NCI-H460 (cell line): ENCODE measurements at places on chromosomes 1 and 21. TPM values are rescaled to one million over a fixed set of nuclear protein-coding genes. Genes with fewer than 3 reads are reported as not detected.

The OXCT2 gene
- 0.46 and 0.74 TPM in 2 replicates for total RNA-seq

The RGS18 gene
- not detected in 2 replicates for total RNA-seq

The SPRR2E gene
- total RNA-seq, result not detected in 2 replicates

The NTNG1 gene
- 0.27 TPM in 1 of 2 replicates, not detected in the other for total RNA-seq

The IKBKE gene
- total RNA-seq, result 1.6 and 2.5 TPM in 2 replicates

The MROH9 gene
- not detected in 2 replicates for total RNA-seq

The HES5 gene
- not detected in 2 replicates for total RNA-seq

The DENND2C gene
- 1.9 and 3.1 TPM in 2 replicates for total RNA-seq

The MRPS6 gene
- 16.5 and 20.3 TPM in 2 replicates for total RNA-seq

The RIMKLA gene
- total RNA-seq, result 2.7 TPM in 2 replicates

The RUNX3 gene
- total RNA-seq, result not detected in 2 replicates

The PDZK1 gene
- total RNA-seq, result 0.62 TPM in 1 of 2 replicates, not detected in the other

The RNF187 gene
- 120 and 146 TPM in 2 replicates for total RNA-seq

The OLFML3 gene
- total RNA-seq, result 0.40 and 0.45 TPM in 2 replicates

The MYCL gene
- 0.77 and 0.89 TPM in 2 replicates for total RNA-seq

The TNFRSF4 gene
- total RNA-seq, result not detected in 2 replicates

The UMODL1 gene
- not detected in 2 replicates for total RNA-seq

The IFI44 gene
- 16.9 and 17.8 TPM in 2 replicates for total RNA-seq

The CRYZ gene
- total RNA-seq, result 10.0 and 13.3 TPM in 2 replicates

The APOBEC4 gene
- not detected in 2 replicates for total RNA-seq

The KCNA2 gene
- total RNA-seq, result not detected in 2 replicates

The SLAMF7 gene
- not detected in 2 replicates for total RNA-seq

The MARK1 gene
- total RNA-seq, result 3.8 and 4.3 TPM in 2 replicates

The DNAI4 gene
- total RNA-seq, result 2.3 and 2.9 TPM in 2 replicates

The GJA8 gene
- total RNA-seq, result not detected in 2 replicates

The PGLYRP4 gene
- total RNA-seq, result not detected in 2 replicates

The C1QTNF12 gene
- total RNA-seq, result 1.3 TPM in 1 of 2 replicates, not detected in the other

The GJC2 gene
- 0.52 and 0.72 TPM in 2 replicates for total RNA-seq

The COL16A1 gene
- total RNA-seq, result 2.5 and 3.4 TPM in 2 replicates

The SHISAL2A gene
- total RNA-seq, result not detected in 2 replicates

The DMBX1 gene
- total RNA-seq, result 0.09 TPM in 1 of 2 replicates, not detected in the other

The SPRR1A gene
- total RNA-seq, result not detected in 2 replicates

The HES2 gene
- total RNA-seq, result 0.57 and 1.0 TPM in 2 replicates

The TNFRSF1B gene
- total RNA-seq, result 0.92 and 2.0 TPM in 2 replicates

The ADGRL4 gene
- 0.05 and 0.09 TPM in 2 replicates for total RNA-seq

The MXRA8 gene
- not detected in 2 replicates for total RNA-seq

The MAP1LC3C gene
- 0.29 TPM in 1 of 2 replicates, not detected in the other for total RNA-seq

The ANKRD45 gene
- not detected in 2 replicates for total RNA-seq

The KCTD3 gene
- 76.0 and 83.5 TPM in 2 replicates for total RNA-seq

The PTGFR gene
- total RNA-seq, result 0.12 and 0.17 TPM in 2 replicates
